Chondrocyte (in vitro differentiated cells): ENCODE measurements at places on chromosomes 11 and 22. TPM values are rescaled to one million over a fixed set of nuclear protein-coding genes. Genes with fewer than 3 reads are reported as not detected.
A peak's percentile ranks its signal among the peaks of the same experiment; 100 is the strongest.

SLC16A8 gene
- total RNA-seq, result 0.50 TPM in 1 of 3 replicates, not detected in the others

PHF5A gene
- total RNA-seq, result 22.5 to 32.4 TPM (median 26.8 TPM) in 3 replicates

- no peaks in the 10 kb centered on the region for H3K27me3 ChIP-seq
- peaks cover 73% of the 10 kb centered on the region for H3K4me1 ChIP-seq
- DNase-seq, result no peak
- peak overlapping the region; percentile 33 for H3K27ac ChIP-seq
These were observed 37.0 kb downstream of the KIAA1671 start for GRCh38 chr22:24989541-24989951.

DNA sequence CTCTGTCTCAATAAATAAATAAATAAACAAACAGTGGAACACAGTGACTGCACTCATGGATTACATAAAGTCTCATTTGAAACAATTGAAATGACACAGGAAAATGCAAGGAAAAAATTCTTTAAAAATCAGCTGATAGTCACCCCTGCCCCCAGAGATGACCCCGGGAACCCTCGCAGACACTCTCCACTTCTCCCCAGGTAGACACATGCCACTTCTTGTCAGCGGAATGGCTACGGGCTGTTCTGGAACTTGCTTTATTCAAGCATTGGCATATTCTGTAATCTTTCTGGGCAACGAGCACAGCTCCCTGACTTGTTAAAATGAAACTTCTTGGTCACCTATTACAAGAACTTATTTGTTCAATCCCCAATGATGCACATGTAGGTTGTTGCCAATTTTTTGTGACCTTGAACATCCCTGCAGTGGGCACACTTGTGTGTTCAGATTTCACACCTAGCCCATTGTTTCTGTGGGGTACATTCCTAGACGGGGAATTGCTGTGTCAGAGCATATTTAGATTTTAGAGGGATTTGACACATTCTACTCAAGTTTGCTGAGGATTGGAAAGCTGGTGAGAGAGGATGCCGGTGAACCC is 32.8 kb downstream of the MYEOV start:
- H3K4me1 ChIP-seq, result no peaks in the 10 kb centered on the region
- no peak overlapping the region for H3K27ac ChIP-seq
- no peak overlapping the region for H3K4me3 ChIP-seq
- no peaks in the 10 kb centered on the region for H3K27me3 ChIP-seq
- DNase-seq, result peak; percentile 15
- H3K36me3 ChIP-seq, result peaks cover 2% of the 10 kb centered on the region

DNA sequence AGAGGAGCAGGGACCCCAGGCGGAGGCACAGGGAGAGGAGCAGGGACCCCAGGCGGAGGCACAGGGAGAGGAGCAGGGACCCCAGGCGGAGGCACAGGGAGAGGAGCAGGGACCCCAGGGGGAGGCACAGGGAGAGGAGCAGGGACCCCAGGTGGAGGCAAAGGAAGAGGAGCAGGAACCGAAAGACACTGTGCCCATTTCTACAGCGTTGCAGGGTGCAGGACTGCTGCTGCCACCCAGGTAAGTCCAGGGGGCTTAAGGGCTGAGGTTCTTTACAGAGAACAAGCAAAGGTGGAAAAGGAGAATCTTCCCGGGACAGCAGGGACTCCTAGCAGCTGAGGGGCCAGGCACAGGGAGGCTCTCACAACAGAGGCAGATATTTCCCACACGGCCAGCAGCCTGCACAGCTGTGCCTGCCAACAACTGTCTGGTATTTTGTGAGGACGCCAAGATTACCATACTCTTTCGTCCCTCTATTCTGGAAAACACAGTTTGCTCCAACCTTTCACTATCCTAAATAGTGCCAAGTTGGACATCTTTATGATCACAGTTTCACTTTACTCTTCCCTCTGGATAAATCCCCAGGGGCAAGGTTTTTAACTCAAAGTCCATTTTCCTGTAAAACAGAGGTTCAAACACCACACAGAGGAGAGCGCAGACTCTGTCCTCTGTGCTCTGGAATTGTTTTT is 39.4 kb downstream of the SHANK2 start:
- H3K4me1 ChIP-seq, result no peaks in the 10 kb centered on the region
- no peaks in the 10 kb centered on the region for H3K36me3 ChIP-seq
- DNase-seq, result peak; percentile 41
- H3K27ac ChIP-seq, result no peak overlapping the region

- H3K27ac ChIP-seq, result no peak overlapping the region
- DNase-seq, result no peak
- H3K4me1 ChIP-seq, result no peaks in the 10 kb centered on the region
- no peaks in the 10 kb centered on the region for H3K36me3 ChIP-seq
- H3K27me3 ChIP-seq, result peaks cover 4% of the 10 kb centered on the region
- H3K4me3 ChIP-seq, result no peak overlapping the region
These were observed 280.4 kb downstream of the DCDC1 start for GRCh38 chr11:31089117-31089516.

DNA sequence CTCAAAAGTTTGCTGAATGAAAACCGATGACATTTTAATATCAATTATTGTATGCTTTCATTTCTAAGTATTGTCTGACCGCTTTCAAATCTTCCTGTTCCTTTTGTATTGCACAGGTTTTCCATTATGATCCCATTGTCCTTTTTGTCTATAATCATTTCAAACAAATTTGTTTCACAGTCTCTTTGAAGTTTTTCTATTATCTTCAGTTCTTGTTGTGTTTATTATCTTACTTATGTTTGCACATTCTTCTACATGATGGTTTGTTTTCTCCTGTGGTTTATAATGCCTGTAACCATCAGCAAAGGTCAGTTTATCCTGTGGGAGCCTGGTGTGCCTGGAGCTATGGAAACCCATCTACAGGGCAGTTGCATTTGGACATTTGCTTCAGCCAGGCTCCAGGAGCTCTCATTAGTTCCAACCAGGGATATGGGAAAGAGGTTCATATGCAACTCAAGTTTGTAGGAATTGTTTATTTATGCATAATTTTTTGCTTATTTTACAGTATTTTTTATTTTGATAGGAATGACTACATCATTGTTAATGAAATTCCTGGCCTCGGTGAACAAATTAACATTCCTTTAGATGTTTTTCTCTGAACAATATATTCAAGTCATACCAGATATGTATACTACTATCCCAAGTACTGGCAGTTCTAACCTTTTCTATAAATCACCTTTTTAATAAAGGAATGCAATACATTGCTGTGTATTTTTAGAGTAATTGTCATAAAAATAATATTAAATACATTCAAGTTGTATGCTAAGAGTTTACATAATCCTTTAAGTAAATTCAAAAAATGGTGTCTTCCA is 179.2 kb downstream of the SBF2 start:
- H3K4me3 ChIP-seq, result no peak overlapping the region
- no peak overlapping the region for H3K27ac ChIP-seq
- H3K36me3 ChIP-seq, result peaks cover 3% of the 10 kb centered on the region

DNA sequence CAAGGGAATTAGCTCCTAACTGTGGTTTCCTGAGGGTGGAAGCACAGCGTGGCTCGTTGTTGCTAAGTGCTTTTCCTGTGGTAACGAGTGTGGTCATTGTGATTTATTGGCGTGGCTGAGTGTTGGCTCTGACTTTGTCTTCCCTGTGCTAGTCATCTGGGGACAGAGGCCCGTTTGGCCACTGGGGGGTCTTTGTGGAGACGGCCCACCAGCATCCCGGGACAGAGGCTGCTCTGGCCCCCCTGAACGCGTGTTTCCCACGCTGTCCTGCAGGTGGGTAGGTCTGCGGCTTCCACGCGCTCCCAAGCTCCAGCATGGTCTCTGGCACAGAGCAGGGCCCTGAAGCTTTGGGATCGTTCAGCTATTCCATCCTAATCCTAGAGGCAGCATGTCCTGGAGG is 1040.0 kb downstream of the TBC1D22A start:
- H3K27me3 ChIP-seq, result peaks cover 3% of the 10 kb centered on the region
- H3K36me3 ChIP-seq, result peaks cover 10% of the 10 kb centered on the region
- DNase-seq, result no peak
- H3K27ac ChIP-seq, result no peak overlapping the region
- H3K4me3 ChIP-seq, result no peak overlapping the region

DNA sequence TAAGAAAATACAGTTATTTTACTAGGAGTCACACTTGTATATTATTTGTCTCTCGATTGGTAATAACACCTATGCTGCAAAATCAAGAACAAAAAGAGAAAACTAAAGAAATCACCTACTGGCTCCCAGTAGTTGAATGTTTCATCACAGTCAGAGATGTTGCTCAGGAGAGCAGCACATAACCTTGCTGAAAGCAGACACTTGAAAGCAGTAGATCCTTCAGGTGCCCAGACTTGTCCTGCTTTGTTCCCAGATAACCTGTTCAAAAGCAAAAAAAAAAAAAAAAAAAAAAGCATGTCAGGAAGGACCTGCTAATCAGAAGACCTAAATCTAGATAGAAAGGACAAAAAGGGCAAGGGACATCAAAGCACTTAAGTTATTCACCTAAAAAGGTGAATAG is 1.3 kb downstream of the ALG9 start:
- H3K4me1 ChIP-seq, result peaks cover 15% of the 10 kb centered on the region
- no peak overlapping the region for H3K27ac ChIP-seq
- DNase-seq, result no peak
